Osteoblast (primary cell): ENCODE measurements at places on chromosomes 2 and 18. TPM values are rescaled to one million over a fixed set of nuclear protein-coding genes. Genes with fewer than 3 reads are reported as not detected.

FAM161A gene
- total RNA-seq: 3.2 and 3.3 TPM in 2 replicates

- H3K36me3 ChIP-seq: no peaks in the 10 kb centered on the region
- no peak overlapping the region for H3K4me3 ChIP-seq
- H3K27ac ChIP-seq: no peak overlapping the region
- peak; percentile 71 for DNase-seq
- peaks cover 5% of the 10 kb centered on the region for H3K4me1 ChIP-seq
These were observed 156.8 kb upstream of the UBE2E3 start for GRCh38 chr2:180823546-180824141.

DNA sequence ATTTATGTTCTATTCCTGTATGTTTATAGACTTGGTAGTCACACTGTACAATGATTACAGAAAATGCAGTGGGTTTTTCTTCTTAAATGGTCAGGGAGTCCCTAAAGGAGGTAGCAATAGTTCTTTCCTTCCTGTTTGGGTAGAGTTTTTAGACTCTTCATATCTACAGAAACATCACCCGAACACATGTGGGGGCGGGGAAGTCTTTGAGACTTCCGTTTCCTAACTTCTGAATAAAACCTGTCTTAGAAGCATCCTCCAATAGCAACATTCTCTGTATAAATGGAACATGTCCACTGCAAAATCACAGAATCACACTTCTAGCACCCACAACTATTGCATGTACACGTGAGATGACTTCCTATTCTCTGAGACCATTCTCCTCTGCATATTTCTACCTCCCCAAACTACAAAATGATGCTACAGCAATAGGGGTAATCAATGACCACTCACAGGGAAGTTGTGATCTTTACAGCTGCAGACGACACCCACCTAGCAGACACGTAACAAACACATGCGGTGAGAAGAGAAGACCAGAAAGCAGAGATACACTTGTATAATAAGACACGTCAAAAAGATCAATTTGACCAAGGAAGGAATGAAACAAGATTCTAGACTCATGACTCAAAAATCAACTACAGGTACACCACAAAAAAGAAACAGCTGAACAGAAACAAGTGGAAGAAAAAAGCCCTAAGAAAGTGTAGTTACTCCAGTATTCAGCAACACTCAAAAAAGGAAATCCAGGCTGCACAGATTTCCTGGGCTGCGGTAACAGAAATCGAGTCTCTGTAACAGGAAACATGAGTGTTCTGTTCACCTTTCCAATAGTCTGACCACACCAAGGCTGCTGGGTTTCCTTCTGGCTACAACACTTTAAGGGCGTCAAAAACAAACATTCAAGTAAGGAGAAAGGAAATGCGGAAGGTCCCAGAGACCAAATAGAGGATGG, 120.4 kb downstream of the ZNF516 start:
- no peak overlapping the region for H3K4me3 ChIP-seq
- no peak overlapping the region for H3K27ac ChIP-seq
- H3K36me3 ChIP-seq: peaks cover 15% of the 10 kb centered on the region
- no peak for DNase-seq
- H3K4me1 ChIP-seq: no peaks in the 10 kb centered on the region

LRP2 gene
- total RNA-seq: not detected in 2 replicates

CFAP210 gene
- under 0.01 and 0.36 TPM in 2 replicates for total RNA-seq

IFIH1 gene
- 7.2 and 9.1 TPM in 2 replicates for total RNA-seq

GRCh38 chr2:216346781-216347180, 25.5 kb downstream of the MARCHF4 start:
- H3K36me3 ChIP-seq: no peaks in the 10 kb centered on the region
- H3K27me3 ChIP-seq: no peaks in the 10 kb centered on the region
- peaks cover 44% of the 10 kb centered on the region for H3K4me1 ChIP-seq
- no peak overlapping the region for H3K4me3 ChIP-seq
- no peak for DNase-seq
- no peak overlapping the region for H3K27ac ChIP-seq

DNA sequence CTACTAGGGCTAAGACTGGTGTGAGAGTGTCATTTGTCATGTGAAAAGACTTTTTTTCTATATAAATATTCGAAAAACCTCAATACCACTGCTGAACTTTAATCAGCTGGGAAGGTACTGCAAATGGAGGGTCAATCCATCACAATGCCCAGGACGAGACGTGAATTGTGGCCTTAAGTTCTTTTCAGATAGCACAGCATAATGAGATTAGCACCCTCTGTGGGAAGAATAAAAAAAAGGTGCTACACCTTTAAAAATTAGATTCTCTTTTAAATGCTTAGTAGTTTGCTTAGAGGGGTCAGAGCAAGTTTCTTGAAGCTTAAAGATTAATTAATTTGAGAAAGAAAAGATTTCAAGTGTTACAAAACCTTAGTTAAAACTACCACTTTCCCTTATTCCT, 5.6 kb downstream of the LRRTM1 start:
- peaks cover 1% of the 10 kb centered on the region for H3K27me3 ChIP-seq
- no peaks in the 10 kb centered on the region for H3K4me1 ChIP-seq
- DNase-seq: no peak
- no peak overlapping the region for H3K4me3 ChIP-seq
- H3K27ac ChIP-seq: no peak overlapping the region
- H3K36me3 ChIP-seq: no peaks in the 10 kb centered on the region

GRCh38 chr2:197677483-197677882, 2.1 kb upstream of the RFTN2 start:
- no peaks in the 10 kb centered on the region for H3K27me3 ChIP-seq
- no peaks in the 10 kb centered on the region for H3K36me3 ChIP-seq
- no peak overlapping the region for H3K4me3 ChIP-seq
- H3K4me1 ChIP-seq: peaks cover 3% of the 10 kb centered on the region

DNA sequence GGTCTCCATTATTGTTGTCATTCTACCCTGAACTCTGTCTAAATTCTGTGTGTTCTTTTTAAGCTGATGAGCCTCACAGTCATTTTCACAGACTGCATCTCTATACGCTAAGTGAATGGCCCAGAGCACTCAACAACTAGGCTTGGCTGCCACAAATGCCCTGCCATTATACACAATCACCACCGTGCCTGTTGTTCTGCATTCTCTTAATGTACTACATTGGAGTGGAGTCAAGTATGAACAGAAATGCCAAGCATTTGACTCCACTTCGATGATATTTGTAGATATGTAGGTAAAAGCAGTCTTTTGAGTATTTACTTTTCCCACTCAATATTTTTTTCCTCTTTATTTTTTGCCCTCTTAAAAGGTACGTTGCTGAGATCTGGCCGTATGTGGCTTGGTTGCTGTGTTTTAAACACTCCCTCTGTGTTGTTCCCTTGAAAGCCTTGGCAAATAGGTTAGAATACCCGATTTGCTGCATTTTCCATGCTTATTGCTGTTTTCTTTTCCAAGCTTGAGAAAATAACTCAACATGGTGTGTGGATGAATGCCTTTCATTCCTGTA, 36.2 kb upstream of the TMEFF2 start:
- no peaks in the 10 kb centered on the region for H3K27me3 ChIP-seq
- H3K36me3 ChIP-seq: no peaks in the 10 kb centered on the region
- H3K4me3 ChIP-seq: no peak overlapping the region
- H3K27ac ChIP-seq: no peak overlapping the region
- peaks cover 13% of the 10 kb centered on the region for H3K4me1 ChIP-seq

DNA sequence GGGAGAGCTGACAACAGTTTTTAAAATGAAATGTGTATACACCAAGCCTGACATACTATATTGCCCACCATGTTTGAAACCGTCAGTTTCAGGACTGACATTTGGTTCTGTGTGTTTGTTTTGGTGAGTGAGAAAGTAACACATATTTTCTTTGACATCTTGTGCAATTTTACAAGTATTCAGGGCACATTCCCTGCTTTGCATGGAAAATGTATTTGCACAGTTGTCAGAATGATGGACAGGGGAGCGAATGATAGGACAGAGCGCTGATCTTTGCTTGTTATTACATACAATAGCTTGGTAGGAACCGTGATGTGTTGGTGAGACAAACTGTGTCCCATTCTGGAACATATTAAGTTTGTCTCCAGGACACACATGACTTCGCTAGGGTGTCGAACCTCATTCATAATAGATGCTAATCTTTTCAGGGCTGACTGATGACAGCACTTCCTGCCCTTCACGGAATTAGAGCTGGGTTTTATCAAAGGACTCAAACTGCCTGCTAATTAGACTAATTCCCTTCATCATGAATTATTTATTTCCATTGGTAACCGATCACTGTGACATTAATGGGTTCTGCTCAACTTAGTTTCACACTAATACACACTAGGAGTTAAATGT, 158.5 kb downstream of the CDCA7 start:
- H3K36me3 ChIP-seq: no peaks in the 10 kb centered on the region
- no peak for DNase-seq
- H3K27ac ChIP-seq: no peak overlapping the region
- H3K27me3 ChIP-seq: peaks cover under 1% of the 10 kb centered on the region
- H3K4me1 ChIP-seq: no peaks in the 10 kb centered on the region

- H3K36me3 ChIP-seq: peaks cover 5% of the 10 kb centered on the region
- no peaks in the 10 kb centered on the region for H3K27me3 ChIP-seq
- DNase-seq: no peak
- H3K4me3 ChIP-seq: no peak overlapping the region
These were observed 14.7 kb downstream of the RALB start for GRCh38 chr2:120267348-120267747.

DNA sequence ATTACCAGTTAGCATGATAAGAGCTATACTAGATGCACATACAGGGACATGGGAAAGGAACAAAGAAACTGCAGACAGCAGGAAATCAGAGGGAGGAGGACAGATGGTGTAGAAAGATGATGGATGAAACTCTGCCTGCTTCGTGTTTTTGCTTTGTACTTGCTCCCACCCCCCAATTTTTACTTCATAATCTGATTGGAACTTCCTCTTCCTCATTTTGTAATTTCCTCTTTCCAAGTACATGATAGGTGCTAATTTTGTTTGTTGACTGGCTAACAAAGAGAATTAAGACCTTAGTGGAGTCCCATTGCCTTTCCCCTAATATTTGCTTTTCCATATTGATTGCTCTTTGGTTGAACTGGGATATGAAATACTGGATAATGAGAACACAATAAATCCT, 76.0 kb upstream of the PELI1 start:
- no peak for DNase-seq
- no peaks in the 10 kb centered on the region for H3K36me3 ChIP-seq
- no peaks in the 10 kb centered on the region for H3K4me1 ChIP-seq
- H3K27me3 ChIP-seq: peaks cover 73% of the 10 kb centered on the region
- H3K27ac ChIP-seq: no peak overlapping the region

DNA sequence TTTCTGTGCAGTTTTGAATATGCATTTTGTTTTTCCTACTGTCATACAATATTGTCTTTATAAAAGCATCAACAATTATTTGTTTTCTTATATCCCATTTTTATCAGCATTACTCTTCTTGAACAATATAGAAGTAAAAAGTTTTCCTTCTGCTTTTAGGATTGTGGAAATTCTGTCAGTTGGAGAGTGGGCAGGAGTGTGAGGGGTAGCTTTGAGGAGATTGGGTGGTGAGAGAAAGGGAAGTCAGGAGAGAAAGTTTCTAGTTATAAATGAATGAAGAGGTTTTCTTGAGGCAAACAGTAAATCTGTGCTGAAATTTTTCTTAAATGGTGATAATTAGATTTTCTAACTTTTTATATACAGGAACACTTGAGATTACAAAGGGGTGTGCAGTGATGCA, 151.7 kb upstream of the NOSTRIN start:
- no peak overlapping the region for H3K4me3 ChIP-seq
- peaks cover 7% of the 10 kb centered on the region for H3K4me1 ChIP-seq
- H3K27ac ChIP-seq: no peak overlapping the region
- H3K36me3 ChIP-seq: no peaks in the 10 kb centered on the region

CD226 gene
- total RNA-seq: under 0.01 and 0.36 TPM in 2 replicates

SLC8A1 gene
- total RNA-seq: 77.2 and 82.9 TPM in 2 replicates

SH2D6 gene
- under 0.01 TPM in 1 of 2 replicates, not detected in the other for total RNA-seq

RTP5 gene
- total RNA-seq: not detected in 2 replicates

DNA sequence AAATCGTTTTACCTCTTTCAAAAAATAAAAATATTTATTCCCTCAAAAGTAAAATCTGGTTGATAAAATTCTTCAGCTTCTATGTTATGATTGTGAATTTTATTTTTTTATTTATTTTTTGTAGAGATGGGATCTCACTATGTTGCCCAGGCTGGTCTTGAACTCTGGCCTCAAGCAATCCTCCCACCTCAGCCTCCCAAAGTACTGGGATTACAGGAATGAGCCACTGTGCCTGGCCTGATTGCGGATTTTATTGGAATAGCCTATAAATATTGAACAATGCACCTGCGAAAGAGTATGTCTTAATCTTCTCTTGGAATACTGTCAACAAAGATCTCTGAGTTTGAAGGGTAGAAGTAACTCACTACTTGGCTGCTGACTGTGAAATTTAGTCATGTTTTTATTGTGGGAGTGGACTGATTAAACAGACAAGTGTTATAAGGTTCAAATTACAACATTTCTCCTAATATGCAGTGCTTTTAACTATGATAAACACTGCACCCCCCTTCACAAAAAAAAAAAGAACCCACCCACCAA, 138.0 kb downstream of the AFF3 start:
- H3K27ac ChIP-seq: no peak overlapping the region
- peaks cover 3% of the 10 kb centered on the region for H3K4me1 ChIP-seq
- DNase-seq: no peak
- H3K36me3 ChIP-seq: peaks cover 13% of the 10 kb centered on the region

ESPNL gene
- 1.8 and 9.8 TPM in 2 replicates for total RNA-seq

NT5DC4 gene
- not detected in 2 replicates for total RNA-seq

DNA sequence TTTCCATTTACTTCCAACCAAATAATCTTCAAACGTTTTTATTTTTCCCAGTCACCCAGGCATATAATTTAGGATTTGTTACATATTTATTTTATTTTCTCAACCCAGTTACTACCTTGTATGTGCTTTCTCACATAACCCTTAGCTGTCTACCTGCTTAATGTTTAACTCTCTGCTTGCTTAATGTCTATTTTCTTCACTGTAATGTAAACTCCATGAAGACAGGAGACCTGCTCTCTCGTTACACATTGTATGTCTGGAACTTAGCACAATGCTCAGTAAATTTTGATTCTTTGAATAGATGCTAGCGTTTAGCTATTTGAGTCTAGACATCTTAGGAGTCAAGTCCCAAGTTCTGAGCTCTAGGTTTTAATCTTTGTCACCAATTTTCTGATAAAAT, 70.2 kb downstream of the RBBP8 start:
- H3K4me3 ChIP-seq: no peak overlapping the region
- no peak for DNase-seq
- peaks cover 12% of the 10 kb centered on the region for H3K36me3 ChIP-seq
- no peaks in the 10 kb centered on the region for H3K4me1 ChIP-seq
- no peaks in the 10 kb centered on the region for H3K27me3 ChIP-seq

LBX2 gene
- total RNA-seq: 4.1 and 5.4 TPM in 2 replicates

GRCh38 chr2:21710031-21710430, 586.3 kb downstream of the TDRD15 start:
- no peak overlapping the region for H3K27ac ChIP-seq
- H3K4me3 ChIP-seq: no peak overlapping the region
- no peaks in the 10 kb centered on the region for H3K4me1 ChIP-seq
- no peak for DNase-seq

- peak; percentile 78 for DNase-seq
- no peak overlapping the region for H3K27ac ChIP-seq
- no peaks in the 10 kb centered on the region for H3K36me3 ChIP-seq
- no peak overlapping the region for H3K4me3 ChIP-seq
These were observed 113.7 kb upstream of the MAP4K3 start for GRCh38 chr2:39550701-39551285.

GRCh38 chr18:24277516-24278195, 120.0 kb downstream of the OSBPL1A start:
- H3K27ac ChIP-seq: no peak overlapping the region
- H3K4me3 ChIP-seq: no peak overlapping the region
- no peaks in the 10 kb centered on the region for H3K27me3 ChIP-seq
- H3K4me1 ChIP-seq: no peaks in the 10 kb centered on the region
- peak; percentile 27 for DNase-seq
- no peaks in the 10 kb centered on the region for H3K36me3 ChIP-seq
